ENCODE measurements at places on chromosomes 3 and 15.
A peak's percentile ranks its signal among the peaks of the same experiment; 100 is the strongest.

DNA sequence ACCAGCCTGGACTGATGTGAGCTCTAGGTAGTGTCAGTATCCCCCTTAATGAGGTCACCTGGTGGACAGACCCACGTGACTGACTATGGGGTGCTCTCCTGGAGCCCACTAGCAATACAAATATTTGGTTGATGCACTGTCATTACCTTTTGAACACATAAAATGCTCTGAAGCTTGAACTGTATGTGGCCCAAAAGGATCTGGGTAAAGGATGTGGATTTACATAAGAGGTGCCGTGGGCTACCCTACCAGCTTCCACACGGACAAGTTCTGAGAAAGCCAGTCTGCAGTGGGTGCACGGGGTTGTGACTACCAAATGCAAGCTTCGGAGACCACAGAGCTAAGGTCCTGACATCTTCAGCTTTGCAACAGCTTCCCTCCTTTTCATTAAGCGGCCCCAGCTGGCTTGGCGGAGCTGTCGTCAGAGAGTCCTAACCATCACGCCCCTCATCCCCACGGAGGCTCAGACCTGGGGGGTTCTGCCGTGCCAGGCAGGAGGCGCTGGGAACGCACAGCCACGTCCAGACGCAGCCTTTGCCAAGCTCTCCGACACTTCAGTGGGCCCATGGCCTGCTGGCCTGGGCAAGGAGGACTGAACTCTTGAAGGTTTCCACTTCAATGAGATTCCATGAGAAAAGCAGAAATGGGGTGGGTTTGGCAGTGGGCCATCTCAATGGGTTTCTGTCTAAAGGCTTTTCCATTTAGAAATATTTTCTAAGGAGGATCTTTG lies 228.3 kb downstream of the ADAMTS17 start:
- DNase-seq, result no peak

GRCh38 chr3:142459096-142459495 lies 11.3 kb upstream of the XRN1 start:
- no peak for DNase-seq

DNA sequence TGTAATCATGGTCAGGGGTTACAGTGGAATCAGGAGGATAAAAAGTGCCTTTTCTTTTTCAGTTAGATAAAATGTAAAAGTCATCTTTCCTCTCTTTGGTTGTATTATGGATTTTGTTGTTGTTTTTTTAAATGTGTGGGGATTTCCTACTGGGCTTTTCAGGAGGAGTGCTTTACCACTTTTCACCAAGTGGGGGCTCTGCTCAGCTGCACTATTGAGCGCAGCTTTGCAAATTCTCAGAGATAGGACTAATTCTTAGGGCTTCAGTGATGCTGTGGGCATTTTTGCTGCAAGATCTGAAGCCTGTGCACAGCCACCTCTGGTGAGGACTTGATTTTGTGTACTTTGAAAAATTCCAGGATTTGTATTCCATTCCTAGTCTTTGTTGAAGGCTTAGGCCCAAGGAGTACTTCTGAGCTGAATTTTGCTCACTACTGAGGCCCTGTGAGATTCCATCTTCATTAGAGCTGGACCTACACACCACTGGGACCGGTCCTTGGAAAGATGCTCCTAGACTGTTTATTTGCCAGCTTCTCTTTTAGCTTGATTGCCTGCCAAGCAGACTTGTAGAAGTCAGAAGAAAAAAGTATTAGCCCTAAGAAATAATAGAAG lies 7.5 kb downstream of the GNB5 start:
- DNase-seq, result peak; percentile 38

- no peak for DNase-seq
Measured at GRCh38 chr3:19392150-19392549, 243.8 kb downstream of the KCNH8 start.

DNA sequence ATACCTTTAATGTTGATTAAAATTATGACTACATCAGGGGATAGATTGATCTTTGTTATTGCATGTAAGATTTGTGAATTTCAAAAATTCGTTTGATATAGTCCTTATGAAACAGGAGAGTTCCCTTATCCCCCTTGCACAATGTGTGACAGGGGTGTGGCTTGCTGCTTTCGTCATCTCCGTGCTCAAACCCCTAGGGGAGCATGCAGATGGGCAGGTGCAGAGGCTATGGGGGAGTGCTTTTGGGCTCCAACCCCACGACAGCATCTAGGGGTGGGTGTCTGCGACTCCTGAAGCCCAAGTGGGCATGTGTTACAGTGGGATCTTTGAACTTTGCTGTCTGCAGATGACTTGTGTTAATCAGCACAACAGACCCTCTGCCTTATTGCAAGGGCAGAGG lies 360.1 kb upstream of the GOLIM4 start:
- no peak for DNase-seq

- no peak for DNase-seq
Measured at GRCh38 chr3:19945534-19945933, 1.4 kb upstream of the RAB5A start.

- DNase-seq, result peak; percentile 26
Measured at GRCh38 chr3:77039606-77040171, at the start of gene ROBO2. Gene ROBO2, plus strand, starts transcription at chr3:77040099. Its CDS starts 687 bp downstream, at chr3:77040786.

GRCh38 chr3:156648086-156648485 lies 26.3 kb upstream of the TIPARP start:
- no peak for DNase-seq

GRCh38 chr3:64122476-64122875 lies 99.2 kb upstream of the PSMD6 start:
- DNase-seq, result no peak

- no peak for DNase-seq
Measured at GRCh38 chr3:120673116-120673515, 8.9 kb downstream of the HGD start.

DNA sequence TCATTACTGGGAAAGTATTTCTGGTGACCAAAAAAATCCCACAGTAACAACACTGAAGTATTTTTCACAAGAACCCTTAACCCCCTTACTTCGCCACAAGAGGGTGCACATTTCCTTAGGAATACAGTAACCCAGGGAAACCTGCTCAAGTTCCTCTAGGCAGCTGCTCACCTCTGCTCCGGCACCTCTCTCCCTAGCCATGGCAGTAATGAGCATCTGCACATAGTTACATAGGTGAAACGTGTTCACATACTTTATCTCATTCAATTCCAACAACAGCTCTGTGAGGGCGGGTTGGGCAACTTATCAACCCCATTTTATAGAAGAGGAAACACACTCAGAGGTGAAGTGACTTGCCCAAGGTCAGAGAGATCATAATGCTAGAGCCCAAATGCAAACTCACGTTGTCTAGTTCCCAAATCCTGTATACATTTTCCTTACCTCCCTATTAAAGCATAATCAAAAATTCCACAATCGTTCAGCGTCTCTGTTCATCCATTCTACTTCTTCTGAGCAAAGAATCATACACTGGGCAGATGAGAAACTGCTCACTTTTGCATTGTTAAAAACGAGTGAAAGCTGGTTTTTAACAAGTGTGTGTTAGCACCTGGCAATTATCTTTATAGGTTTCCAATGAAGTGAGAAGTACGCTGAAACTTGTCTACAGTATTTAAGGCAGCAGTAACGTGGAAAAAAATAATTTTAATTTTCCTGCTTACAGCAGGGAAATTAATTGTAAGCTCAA lies 90.7 kb downstream of the IGF2BP2 start:
- DNase-seq, result peak; percentile 90

- peak; percentile 41 for DNase-seq
Measured at GRCh38 chr15:56199038-56199437, 44.6 kb downstream of the RFX7 start.

GRCh38 chr3:158909870-158910269 lies 108.0 kb downstream of the MFSD1 start:
- no peak for DNase-seq

GRCh38 chr3:68424796-68425460 lies 507.4 kb downstream of the TAFA4 start:
- DNase-seq, result no peak
